ENCODE measurements at places on chromosomes 6 and 20. TPM values are rescaled to one million over a fixed set of nuclear protein-coding genes. Genes with fewer than 3 reads are reported as not detected.

Gene PAK5
- total RNA-seq, result 12.2 TPM

Gene ATRN
- 54.5 TPM for total RNA-seq

Gene PNLDC1
- not detected for total RNA-seq

Gene VPS16
- 47.8 TPM for total RNA-seq

Gene TTLL9
- total RNA-seq, result 2.4 TPM

Gene SNAI1
- total RNA-seq, result 1.7 TPM

- DNase-seq, result no peak
- H3K36me3 ChIP-seq, result peaks cover 13% of the 10 kb centered on the region
- H3K27me3 ChIP-seq, result no peaks in the 10 kb centered on the region
- H3K4me1 ChIP-seq, result peaks cover 10% of the 10 kb centered on the region
Measured at GRCh38 chr20:36847009-36847709, 28.8 kb upstream of the TLDC2 start.

- DNase-seq, result no peak
- H3K27me3 ChIP-seq, result peaks cover 71% of the 10 kb centered on the region
- peaks cover 4% of the 10 kb centered on the region for H3K4me1 ChIP-seq
- no peaks in the 10 kb centered on the region for H3K36me3 ChIP-seq
Measured at GRCh38 chr20:20373091-20373571, 5.2 kb downstream of the INSM1 start.

- H3K27me3 ChIP-seq, result no peaks in the 10 kb centered on the region
- H3K4me3 ChIP-seq, result no peak overlapping the region
- no peaks in the 10 kb centered on the region for H3K4me1 ChIP-seq
- H3K36me3 ChIP-seq, result no peaks in the 10 kb centered on the region
Measured at GRCh38 chr6:141394125-141394536, 738.6 kb upstream of the GJE1 start.

GRCh38 chr20:31920275-31920855 is 31.5 kb downstream of the PDRG1 start:
- H3K27ac ChIP-seq, result no peak overlapping the region
- H3K4me3 ChIP-seq, result no peak overlapping the region
- H3K4me1 ChIP-seq, result peaks cover 5% of the 10 kb centered on the region
- peaks cover 28% of the 10 kb centered on the region for H3K27me3 ChIP-seq
- no peaks in the 10 kb centered on the region for H3K36me3 ChIP-seq

- no peak for DNase-seq
- peaks cover 82% of the 10 kb centered on the region for H3K27me3 ChIP-seq
- H3K36me3 ChIP-seq, result no peaks in the 10 kb centered on the region
- H3K4me1 ChIP-seq, result peaks cover 7% of the 10 kb centered on the region
- H3K4me3 ChIP-seq, result peak within 1 kb of the TSS; percentile 62
Measured at GRCh38 chr6:36838896-36839748, at the start of gene CPNE5. Gene CPNE5 (minus strand): TSS chr6:36839444. CDS start chr6:36839377, 67 bp downstream.

- H3K27ac ChIP-seq, result no peak overlapping the region
- no peaks in the 10 kb centered on the region for H3K27me3 ChIP-seq
- peaks cover under 1% of the 10 kb centered on the region for H3K4me1 ChIP-seq
- DNase-seq, result no peak
Measured at GRCh38 chr6:161346717-161347116, 72.9 kb upstream of the AGPAT4 start.
